ENCODE measurements at places on chromosomes 6 and 20.

DNA sequence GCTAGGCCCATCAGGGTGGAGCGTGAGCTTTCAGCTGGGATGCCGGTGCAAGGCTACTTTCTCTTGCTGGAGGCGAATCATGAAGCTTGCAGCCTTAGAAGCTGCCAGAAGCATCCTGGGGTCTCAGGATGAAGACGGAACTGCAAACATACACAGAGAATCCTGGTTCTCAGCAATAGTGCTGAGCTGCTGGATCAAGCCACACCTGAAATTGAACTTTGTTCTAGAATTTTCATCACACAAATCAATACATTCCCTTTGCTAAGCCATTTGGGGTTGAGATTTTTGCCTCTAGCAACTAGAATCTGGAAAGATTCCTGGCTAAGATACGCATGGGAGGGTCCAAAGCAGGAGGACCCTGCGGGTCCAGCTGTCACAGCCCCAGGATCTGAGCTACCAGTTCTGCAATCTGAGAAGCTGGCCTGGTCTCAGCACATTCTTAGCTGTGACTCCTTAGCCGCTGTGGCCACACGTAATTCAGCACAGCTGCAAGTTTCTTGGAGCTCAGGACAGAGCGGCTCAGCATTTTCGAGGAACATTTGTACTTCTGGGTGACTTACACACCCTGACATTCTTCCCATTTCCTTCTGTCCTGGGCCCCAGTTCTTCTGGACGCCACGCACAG is 6.6 kb upstream of the ARFGAP1 start:
- no peak for DNase-seq

DNA sequence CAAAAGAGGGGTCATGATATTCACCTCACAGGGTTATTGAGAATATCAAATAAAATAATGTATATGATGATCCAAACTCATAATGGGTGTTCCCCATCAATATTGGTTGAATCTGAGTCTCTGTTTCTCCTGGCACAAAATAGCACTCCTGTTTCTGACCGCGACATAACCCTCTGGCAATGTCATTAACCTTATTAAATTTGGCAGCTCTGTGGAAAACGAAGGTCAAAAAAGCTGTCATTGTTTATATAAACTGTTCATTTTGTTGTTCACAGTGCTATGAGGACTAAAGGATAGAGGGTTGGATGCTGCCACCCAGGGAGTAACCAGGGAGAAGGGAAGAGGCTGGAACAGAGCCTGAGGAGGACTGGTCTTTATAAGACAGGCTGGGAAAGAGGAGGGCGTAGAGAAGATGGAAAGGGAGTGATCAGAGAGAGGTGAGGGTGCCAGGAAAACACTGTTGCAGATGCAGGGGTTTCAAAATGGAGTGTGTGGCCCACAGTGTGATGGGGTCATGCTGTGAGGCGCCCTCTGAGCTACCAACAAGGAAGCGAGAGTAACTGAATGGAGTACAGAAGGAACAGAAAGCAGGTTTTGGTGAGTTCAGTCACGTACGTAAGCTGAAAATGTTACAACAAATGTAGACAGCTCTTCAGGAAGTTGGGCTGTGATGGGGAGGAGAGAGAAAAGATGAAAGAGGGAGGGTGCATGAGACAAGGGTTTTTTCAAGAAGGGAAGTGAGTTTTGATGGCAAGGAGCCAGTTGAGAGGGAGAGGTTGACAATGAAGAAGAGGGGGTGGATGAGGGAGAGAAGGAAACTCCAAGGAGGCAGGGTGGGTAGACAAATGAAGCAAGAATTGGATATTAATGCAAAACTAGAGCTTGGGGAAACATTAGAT is 251.6 kb upstream of the TAB2 start:
- no peak for DNase-seq

DNA sequence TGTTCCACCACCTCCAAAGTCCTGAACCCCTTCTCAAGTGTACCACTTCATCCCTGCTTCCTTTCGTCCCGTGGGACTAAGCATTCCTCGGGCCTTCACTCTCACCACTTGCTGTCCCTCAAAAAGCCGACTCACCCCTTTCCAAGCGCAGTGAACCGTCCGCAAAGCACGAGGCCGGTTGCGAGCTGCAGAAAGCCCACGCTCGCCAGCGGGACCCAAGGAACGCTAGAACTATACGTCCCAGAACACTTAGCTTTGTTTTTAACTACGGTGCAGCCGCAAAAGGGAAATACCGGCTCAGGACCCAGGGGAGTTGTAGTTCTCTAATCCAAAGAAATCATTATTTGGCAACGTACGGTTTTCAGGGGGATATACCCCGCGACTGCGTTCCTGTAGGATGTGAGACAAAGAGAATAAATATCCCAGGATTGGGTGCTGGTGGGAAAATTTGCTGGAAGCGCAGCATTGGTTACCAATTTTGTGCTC is 416 bp upstream of the POLR1H start:
- no peak for DNase-seq

DNA sequence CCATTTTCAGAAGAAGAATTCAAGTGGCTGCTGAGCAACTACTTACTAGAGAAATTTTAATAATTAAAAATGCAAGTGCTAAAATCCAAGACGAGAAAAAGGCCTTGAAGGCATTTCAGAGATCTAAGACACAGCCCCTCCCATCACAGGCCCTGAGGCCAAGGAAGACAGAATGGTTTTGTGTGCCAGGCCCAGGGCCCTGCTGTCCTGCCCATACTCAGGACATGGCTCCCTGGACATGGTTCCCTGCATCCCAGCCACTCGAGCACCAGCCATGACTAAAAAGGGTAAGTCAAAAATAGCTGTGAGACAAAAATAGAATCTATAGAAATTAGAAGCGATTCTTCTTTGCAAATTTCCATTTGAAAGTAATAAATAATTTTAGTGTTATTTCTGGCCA is 364.9 kb downstream of the COL12A1 start:
- no peak for DNase-seq

GRCh38 chr20:47795214-47795907 is 10.1 kb upstream of the SULF2 start:
- DNase-seq, result no peak

- DNase-seq, result no peak
These were observed 53.3 kb downstream of the RNASET2 start for GRCh38 chr6:166903027-166903426.

- DNase-seq, result no peak
These were observed 343.6 kb upstream of the SASH1 start for GRCh38 chr6:147999001-147999540.

- no peak for DNase-seq
These were observed 807.4 kb upstream of the CITED2 start for GRCh38 chr6:140181876-140182275.

DNA sequence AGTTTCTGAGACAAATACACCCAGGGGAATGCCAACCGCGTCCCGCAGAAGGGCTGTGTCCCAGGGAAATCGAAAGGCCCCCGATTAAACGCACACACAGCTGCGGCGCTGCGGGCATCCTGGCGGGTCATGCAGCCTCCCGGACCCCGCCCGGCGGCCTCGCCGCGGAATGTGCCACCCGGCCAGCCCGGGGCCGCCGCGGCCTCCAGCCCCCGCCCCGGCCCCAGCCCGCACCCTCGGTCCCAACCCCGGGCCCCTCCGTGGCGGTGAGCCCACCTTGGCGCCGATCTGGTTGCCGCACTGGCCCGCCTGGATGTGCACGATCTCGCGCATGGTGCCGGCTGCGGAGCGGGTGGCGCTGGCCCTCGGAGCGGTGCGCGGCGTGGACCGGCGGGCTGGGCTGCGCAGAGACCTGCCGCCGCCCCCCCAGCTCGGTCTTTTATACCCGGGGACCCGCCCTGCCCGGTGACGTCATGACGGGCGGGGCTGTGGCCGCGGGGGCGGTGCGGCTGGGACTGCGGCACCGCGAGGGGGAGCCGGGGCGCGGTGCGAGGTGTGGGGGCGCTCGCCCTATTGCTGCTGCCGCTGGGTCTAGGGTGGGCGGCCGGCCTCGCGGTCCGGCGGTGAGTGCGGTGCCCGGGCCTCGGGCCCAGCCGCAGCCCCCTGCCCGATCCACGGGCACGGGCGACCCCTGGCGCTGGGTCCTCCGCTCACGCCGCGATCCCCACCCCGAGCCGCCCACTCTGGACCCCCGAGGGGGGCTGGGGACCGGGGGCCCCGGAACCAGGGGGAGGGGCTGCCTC is at the start of gene TUBB2A:
TUBB2A (minus strand) TSS at position 414 of the 803 bp plus-strand sequence; CDS start at position 333, 81 bp downstream.
- DNase-seq, result peak; percentile 79

- DNase-seq, result no peak
These were observed 904.3 kb downstream of the PHF3 start for GRCh38 chr6:64539917-64540316.

GRCh38 chr20:52139986-52140385 is 51.6 kb downstream of the ZFP64 start:
- DNase-seq, result no peak

GRCh38 chr20:38892091-38892981 is 33.9 kb upstream of the FAM83D start:
- no peak for DNase-seq

DNA sequence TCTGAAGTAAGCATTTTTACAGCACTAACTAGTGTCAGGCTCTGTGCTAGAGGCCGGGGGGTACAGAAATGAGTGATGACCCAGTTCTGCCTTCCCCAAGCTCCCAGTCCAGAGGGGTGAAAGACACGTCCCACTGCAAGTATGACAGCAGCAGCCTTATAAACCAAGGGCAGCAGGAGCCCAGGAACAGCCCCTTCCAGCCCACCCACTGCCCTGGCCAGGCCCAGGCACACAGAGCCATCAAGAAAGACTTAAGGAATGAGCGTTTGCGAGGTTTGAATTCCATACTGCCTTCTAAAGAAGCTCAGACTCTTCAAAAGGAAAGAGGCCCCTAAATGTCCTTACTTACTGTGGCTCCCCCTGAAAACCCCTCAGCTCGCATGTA is 10.0 kb downstream of the TRERF1 start:
- DNase-seq, result no peak

DNA sequence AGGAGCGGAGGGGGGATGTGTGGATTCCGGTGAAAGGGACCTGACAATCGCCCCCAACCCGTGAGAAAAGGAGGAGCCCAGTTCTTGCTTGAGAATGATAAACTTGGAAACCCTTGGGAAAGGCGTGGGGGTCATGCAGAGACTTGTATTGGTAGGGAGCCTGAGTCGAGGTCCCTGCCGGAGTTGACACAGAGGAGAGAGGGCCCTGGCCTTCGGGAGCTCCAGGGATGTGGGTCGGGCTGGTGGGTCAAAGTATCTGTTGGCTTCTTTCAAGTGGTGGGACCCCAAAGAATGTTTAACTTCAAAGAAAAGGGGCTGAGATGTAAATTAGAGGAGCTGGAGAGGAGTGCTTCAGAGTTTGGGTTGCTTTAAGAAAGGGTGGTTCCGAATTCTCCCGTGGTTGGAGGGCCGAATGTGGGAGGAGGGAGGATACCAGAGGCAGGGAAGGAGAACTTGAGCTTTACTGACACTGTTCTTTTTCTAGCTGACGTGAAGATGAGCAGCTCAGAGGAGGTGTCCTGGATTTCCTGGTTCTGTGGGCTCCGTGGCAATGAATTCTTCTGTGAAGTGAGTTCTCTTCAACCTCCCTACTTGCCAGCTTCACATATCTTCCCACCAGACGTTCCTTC is 571 bp downstream of the CSNK2B start:
- no peak for DNase-seq

GRCh38 chr20:47586649-47587294 is 85.1 kb downstream of the NCOA3 start:
- DNase-seq, result no peak

DNA sequence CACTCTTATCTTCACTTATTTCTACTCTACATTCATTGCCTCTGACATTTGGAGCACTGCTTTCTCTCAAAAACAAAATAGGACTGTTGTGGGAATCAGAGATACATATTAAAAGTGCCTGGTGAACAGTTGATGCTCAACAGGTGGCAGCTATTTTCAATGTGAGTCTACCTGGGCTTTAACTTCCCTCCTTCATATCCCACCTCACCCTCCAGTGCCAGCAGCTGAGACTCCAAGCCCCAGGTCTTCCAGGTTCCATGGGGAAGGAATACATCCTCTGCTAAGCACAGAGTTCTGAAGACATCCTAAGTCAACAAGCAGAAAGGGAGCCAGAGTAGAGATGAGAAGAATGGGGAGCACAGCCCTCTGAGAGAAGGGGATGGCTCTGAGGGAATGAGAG is 7.0 kb upstream of the FOXP4 start:
- no peak for DNase-seq

DNA sequence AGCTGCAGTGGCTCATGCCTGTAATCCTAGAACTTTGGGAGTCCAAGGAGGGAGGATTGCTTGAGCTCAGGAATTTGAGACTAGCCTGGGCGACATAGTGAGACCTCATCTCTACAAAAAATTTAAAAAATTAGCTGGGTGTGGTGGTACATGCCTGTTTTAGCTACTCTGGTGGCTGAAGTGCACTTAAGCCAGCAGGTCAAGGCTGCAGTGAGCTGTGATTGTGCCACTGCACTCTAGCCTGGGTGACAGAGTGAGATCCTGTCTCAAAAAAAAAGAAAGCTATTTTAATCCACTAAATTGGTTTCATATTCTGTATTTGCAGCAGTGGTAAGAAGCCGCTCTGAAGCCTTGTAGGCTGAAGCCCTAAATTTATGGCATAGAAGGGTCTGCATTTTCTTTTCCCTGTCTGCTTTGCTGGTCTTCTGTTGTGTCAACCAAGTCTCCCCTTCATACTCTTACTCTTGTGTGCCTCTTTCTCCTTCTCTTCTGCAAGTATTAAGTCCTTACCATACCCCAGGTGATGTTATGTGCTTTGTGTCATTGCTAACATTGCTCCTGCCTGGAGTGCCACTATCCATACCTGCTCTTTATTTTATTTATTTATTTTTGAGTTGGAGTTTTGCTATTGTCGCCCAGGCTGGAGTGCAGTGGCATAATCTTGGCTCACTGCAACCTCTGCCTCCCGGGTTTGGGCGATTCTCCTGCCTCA is 70.9 kb downstream of the MYO6 start:
- no peak for DNase-seq

DNA sequence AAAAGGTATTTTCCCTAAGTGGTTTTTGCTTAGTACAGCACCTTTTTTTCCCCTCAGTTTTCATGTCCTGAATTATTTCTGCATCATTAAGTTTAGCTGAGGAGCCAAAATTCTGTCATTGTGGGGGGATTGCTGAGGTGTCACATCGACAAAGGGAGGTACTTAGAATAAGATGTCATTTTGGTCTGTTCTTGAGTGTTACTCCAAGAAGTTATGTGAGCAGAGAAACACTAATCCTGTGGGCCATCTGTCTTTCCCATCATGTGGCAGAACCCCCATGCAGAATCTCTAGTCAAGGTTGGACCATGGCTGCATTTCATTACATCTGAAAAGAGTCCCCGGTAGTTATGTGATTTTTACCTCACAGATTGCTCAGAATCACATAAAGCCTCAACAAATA is 167.8 kb upstream of the CENPW start:
- DNase-seq, result no peak
